ENCODE measurements at places on chromosomes 3 and 15.
A peak's percentile ranks its signal among the peaks of the same experiment; 100 is the strongest.

DNA sequence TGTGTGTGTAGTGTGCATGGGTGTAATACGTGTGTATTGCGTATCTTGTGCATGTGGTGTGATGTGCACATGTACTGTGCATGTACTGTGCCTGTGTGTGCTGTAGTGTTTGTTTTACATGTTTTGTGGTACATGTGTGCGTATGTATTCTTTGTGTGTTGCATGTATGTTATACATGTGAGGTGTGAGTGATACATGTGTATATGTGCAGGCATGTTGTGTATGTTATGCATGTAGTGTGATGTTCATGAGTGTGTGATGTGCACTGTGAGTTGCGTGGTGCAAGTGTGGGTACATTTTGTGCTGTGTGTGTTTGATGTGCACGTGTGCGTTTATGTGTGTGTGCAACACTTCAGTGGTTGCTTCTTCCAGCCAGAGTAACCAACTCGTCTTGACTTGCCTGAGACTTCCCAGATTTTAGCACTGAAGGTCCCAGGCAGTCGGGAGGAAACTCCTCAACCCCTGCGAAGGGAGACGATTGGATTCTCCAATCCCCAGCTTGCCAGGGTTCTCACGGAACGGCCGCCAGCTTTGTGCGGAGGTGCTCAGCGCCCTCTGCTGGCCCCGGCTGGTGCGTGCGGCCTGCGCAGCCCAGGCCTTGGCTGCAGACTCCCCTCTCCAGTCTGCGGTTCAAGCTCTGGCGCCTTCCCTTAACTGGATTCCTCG is 3.6 kb downstream of the GALNT15 start:
- DNase-seq = peak; percentile 21

DNA sequence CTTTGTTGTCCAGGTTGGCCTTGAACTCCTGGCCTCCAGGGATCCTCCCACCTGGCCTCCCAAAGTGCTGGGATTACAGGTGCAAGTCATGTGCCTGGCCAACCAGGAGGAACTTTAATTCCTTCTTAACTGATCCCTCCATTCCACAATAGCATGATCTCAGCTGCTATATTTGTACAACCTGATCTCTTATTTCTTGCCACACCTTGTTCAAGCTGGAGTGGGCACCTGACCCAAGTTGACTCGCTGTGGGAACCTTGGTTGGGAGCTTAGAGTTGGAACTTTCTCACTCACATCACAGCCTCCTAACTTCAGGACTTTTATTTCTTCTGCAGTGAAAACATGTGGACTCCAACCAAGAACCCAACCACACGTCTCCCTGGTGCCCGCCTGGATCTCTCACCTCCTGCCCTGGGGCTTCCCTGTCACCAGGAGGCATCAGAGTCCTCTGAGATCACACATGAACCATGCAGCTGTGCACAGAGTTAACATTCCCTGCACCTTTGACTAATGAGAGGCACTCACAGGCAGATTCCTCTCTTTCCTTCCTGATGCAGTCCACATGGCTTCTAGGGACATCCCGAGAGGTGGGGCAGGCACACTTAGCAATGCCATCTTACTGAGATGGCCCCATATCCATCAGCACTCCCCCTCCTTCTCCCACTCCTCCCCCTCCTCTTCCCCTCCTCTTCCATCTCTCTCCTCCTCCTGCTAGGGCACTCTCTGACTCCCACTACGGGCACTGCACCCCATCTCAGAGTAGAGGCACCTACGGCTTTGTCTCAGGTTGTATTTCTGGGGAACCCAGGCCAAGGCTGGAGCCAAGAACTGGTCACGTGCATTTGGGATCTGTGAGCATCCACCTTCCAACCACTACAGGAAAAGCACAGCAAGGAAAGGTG is 9.7 kb upstream of the CYFIP1 start:
- DNase-seq = no peak

GRCh38 chr3:129908417-129908816 is 14.9 kb upstream of the TMCC1 start:
- DNase-seq = no peak

DNA sequence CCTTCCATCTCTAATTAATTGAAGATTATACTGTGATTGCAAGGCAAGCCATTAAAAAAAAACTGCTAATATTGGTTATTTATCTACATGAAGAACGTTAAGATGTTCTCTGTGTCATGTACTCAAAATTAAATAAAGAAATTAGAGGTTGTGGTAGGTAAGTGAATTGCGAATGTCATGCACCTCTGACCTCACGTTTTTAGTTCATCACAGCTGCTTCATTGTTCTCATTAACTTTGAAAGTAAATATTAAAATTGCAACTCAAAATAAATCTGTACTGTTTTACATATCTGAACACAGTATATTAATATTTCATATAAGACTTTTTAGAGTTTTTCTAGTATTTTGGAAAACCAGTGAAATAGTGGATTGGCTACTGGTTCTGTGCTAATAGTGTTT is 94.0 kb downstream of the KLHL25 start:
- no peak for DNase-seq

- DNase-seq = no peak
These were observed 245.4 kb downstream of the ERC2 start for GRCh38 chr3:56222866-56223265.

DNA sequence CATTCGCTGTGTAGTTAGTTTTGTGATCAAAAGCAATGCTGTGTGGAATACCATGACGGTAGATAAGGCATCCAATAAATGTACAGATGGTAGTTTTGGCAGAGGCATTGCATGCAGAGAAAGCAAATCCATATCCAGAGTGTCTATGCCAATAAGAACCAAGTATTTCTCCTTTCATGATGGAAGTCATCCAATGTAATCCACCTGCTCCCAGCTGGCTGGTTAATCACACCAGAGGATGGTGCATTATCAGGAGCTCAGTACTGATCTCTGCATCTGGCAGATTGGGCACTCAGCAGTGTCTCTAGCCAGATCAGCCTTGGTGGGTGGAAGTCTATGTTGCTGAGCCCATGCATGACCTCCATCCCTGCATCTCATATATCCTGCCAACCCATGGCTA is 677.7 kb upstream of the NECTIN3 start:
- no peak for DNase-seq

DNA sequence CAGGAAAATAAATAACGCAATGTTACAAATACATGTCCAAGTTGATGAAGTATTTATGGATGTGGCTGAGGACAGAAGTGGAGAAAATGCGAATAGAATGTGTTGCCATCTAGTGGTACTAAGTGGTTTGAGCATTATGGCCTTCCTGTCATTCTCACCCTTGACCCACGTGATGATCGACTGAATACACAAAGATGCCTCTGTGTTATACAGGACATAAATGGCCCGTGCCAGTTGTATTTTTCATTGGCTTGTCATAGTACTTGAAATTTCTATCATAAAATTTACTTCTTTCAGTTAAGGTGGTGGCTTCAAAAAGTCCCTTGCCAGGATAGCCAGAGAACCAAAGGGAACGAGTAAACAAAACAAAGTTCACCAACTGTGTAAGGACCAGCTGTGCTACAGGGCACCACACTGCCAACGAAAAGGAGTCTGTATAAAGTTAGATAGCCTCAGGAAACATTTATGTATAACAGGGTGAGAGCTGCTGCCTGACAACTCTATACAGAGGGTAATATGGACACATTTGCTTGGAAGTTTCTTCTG is 103.7 kb downstream of the MYH15 start:
- DNase-seq = peak; percentile 70

DNA sequence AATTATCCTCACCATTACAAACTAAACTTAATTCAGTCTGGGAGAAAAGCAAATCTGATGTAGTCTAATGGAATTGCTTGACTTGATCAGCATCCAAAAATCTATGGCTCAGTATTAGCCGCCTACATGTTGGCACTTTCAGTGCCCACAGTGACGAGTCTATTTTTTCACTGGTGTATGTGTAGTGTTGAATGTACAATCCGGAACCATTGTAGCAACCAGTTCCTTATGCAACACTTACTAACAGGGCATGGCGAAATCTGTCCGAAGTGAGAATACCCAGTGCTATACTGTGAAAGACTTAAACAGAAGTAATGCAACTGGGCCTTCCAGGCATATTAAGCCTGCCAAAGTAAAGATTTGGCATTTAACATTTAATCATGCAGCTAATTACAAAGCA is 18.6 kb downstream of the LRRN1 start:
- no peak for DNase-seq

GRCh38 chr15:72166716-72167417 is 30.7 kb downstream of the GRAMD2A start:
- no peak for DNase-seq

DNA sequence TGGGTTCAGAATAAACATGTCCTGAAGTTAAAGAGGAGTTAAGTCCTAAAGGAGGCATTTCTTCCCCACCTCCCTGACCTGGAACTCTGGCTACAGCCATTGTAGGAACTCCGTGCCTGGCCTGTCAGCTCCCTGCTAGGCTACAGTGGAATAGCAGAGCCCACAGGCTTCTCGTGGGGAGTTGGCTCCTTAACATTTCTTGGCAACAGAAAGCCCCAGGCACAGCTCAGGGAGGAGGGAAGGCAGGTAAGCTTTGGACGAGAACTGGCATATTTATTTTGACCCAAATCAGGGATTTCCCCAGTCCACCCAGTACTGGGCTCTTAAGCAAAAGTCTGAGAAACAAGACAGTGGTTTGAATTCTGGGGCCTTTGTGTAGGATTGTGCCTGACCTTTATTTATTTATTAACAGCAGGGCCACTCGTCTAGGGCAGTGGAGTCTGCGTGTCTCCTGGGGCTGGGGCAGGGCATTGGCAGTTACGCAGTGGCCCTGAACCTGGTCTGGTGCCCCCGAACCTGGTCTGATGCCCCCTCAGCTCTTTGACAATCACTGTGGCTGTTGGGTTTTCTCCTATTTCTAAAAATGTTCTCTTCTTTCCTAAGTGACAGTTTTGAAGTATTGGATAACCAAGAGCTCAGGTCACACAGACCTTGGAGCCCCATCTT is 7.9 kb upstream of the ISG20 start:
- no peak for DNase-seq

DNA sequence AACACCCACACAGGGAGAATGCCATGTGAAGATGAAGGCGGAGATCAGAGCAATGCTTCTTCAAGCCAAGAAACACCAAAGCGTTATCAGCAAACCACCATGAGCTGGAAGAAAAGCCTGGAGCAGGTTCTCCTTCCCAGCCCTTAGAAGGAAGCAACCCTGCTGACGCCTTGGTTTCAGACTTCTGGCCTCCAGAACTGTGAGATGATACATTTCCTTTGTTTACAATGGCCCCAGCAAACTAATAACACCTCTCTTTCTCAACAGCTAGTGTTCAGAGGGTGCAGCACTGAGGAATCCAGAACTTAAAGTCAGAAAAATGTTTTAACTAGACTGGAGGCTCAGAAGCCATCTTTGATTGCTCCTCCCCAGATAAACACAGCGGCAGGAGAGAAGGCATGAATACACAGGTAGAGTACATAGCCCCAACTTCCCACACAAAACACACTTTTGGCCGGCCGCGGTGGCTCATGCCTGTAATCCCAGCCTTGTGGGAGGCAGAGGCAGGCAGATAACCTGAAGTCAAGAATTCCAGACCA is 132.4 kb upstream of the LPP start:
- DNase-seq = no peak

GRCh38 chr15:43267439-43267838 is 711 bp upstream of the TGM5 start:
- no peak for DNase-seq

DNA sequence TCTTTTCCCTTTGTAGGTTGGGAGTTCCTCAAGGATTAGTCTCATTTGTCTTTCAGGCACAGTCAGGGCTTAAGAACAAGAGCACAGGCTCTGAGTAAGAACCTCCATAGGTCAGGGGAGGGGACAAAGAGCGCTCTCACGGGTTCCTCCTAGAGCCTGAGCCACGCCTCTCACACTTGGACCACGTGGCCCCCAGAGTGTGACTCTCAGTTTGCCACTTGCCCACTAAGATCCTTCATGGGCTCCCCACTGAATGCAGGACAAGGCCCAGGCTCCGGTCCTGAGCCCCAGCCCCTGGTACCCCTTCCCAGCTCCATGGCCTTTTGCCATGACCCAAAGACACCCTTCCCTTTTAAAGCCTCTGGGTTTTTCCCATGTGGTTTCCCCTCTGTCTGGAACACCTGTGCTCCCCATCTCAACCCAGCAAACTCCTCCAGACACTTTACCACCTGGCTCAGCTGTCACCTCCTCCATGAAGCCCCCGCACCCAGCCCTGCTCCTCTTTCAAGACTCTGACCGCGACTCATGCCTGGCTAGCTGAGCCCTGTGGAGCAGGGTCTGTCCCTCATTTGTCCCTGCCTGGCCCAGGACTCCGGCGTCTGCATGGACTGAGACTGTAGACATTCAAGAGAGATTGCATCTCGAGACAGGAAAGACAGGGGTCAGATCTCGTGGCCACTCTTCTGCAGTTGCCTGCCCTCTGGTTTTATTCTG is 32.7 kb downstream of the IQSEC1 start:
- no peak for DNase-seq

- no peak for DNase-seq
These were observed 69.6 kb downstream of the RYR3 start for GRCh38 chr15:33380406-33380805.

- DNase-seq = no peak
These were observed 5.2 kb upstream of the CLK3 start for GRCh38 chr15:74610302-74610951.

- no peak for DNase-seq
These were observed 124.7 kb upstream of the NANOGP8 start for GRCh38 chr15:35209838-35210237.

GRCh38 chr3:99901200-99901926 is 83.7 kb downstream of the CMSS1 start:
- DNase-seq = no peak

Measured in T-helper 1 cell (primary cell).